ENCODE measurements at places on chromosomes 5 and 9. TPM values are rescaled to one million over a fixed set of nuclear protein-coding genes. Genes with fewer than 3 reads are reported as not detected.

DNA sequence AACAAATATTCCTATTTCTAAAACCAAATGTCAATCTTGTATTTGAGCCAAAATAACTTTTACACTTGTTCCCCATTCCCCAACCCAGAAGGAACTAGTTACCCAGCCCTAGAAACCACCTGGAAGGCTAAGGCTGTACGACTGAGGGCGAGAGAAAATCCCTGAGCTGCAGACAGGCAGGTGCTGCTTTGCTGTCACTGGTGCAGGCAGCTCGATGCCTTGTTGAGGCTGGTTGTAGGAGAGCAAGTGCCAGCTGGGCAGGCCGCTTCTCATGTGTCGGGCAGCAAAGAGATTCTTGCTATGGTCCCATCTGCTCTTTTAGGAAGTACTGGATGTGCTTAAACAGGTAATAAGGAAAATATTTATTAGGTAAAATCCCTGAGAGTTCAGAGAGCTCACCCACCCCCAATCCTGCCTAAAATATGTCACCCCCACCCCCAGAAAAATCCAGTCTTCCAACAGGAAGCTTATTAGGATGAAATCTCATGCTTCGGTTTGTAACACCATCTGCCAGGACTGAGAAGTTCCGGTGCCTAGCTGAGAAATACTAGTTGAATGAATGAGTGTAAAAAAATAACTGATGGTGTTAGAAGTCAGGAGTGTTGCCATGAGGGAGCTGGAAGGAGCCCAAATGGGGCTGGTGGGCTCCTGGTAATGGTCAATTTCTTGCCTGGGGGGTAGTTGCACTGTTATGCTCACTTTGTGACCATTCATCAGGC is 91.1 kb upstream of the DMRT1 start:
- no peaks in the 10 kb centered on the region for H3K27me3 ChIP-seq
- DNase-seq = no peak
- H3K36me3 ChIP-seq = peaks cover 9% of the 10 kb centered on the region
- H3K27ac ChIP-seq = no peak overlapping the region
- H3K4me1 ChIP-seq = peaks cover 19% of the 10 kb centered on the region

DNA sequence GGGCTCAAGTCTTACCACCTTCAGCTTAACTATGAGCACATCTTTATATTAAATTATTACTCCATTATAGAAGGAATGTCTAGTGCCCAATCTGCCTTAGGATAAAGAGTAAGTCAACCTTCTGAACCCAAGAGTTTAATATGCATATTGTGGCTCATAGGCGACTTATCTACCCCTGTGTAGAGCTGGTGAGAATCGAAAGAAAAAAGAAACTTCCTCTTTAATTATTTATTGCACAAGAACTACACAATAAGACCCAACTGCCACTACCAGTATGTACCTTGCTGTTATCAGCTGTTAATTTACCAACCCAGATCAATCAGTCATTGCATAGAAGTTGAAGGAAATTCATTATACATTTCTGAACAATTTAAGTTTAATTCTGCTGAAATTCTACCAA is 329.1 kb upstream of the SLC24A2 start:
- H3K36me3 ChIP-seq = peaks cover 20% of the 10 kb centered on the region
- peaks cover 1% of the 10 kb centered on the region for H3K4me1 ChIP-seq
- DNase-seq = no peak
- no peak overlapping the region for H3K4me3 ChIP-seq
- H3K27me3 ChIP-seq = peaks cover 31% of the 10 kb centered on the region
- H3K27ac ChIP-seq = no peak overlapping the region

DNA sequence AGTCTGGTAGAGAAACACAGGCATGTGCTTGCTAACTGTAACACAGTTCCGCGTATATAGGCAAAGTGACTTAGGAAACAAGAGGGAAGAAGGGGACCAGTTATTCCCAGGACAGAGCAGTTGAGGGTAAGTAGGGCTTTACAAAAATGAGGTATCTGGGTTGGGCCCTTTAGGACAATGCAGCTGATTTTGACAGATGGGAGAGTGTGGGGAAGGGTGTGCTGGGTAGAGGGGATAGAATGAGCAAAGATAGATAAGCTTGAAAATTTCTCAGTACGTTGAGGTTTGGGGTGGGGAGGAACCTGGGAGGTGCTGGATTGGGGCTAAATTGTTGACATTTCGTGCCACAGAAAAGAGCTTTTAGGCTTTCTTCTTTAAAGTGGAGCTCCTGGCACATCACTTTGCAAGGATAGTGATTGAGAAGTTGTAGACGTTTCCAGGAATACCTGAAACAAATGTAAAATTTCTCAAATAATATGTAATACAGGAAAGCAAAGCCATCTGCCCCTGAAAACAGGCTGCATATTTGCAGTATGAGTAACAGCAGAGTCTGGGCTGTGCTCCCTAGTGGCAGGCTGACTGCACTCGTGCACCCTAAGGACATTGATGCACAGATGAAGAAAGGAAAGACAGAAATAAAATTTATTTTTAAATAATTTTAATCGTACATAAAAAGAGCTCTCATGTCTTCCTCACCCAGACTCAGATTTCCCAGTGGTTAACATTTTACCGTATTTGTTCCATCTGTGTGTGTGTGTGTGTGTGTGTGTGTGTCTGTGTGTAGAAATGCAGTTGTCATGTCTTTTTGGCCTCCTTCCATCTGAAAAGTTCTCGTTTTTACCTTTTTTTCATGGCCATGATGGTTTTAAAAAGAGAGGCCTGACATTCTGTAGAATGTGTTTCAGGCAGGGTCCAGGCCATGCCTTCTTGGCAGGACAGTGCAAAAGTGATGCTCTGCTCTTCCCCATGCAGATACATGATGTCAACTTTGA is 144.9 kb upstream of the DMRT1 start:
- H3K4me1 ChIP-seq = peaks cover 42% of the 10 kb centered on the region
- H3K27ac ChIP-seq = no peak overlapping the region
- H3K36me3 ChIP-seq = no peaks in the 10 kb centered on the region
- no peaks in the 10 kb centered on the region for H3K27me3 ChIP-seq
- no peak overlapping the region for H3K4me3 ChIP-seq

DNA sequence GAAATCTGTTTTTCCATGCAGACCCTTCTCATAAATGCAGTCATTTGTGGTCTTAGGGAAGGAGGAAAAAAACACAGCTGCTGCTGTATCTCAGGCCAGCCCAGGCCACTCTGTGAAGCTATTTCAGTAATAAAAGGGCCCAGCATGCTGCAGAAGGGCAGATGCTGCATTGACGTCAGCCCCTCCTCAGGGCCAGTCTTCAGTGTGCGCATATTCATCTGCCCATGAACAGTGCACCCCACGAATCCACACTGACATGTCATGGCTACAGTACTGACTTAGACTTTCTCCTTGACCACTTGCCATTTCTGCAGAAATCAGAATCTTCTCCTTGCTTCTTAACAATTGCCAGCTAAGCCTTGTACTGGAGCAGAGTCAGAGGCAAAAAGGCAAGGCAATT is 304.7 kb downstream of the GABRG2 start:
- H3K27ac ChIP-seq = no peak overlapping the region
- H3K27me3 ChIP-seq = peaks cover 5% of the 10 kb centered on the region
- H3K4me1 ChIP-seq = peaks cover 23% of the 10 kb centered on the region
- DNase-seq = peak; percentile 19
- peaks cover 33% of the 10 kb centered on the region for H3K36me3 ChIP-seq
- no peak overlapping the region for H3K4me3 ChIP-seq

DNA sequence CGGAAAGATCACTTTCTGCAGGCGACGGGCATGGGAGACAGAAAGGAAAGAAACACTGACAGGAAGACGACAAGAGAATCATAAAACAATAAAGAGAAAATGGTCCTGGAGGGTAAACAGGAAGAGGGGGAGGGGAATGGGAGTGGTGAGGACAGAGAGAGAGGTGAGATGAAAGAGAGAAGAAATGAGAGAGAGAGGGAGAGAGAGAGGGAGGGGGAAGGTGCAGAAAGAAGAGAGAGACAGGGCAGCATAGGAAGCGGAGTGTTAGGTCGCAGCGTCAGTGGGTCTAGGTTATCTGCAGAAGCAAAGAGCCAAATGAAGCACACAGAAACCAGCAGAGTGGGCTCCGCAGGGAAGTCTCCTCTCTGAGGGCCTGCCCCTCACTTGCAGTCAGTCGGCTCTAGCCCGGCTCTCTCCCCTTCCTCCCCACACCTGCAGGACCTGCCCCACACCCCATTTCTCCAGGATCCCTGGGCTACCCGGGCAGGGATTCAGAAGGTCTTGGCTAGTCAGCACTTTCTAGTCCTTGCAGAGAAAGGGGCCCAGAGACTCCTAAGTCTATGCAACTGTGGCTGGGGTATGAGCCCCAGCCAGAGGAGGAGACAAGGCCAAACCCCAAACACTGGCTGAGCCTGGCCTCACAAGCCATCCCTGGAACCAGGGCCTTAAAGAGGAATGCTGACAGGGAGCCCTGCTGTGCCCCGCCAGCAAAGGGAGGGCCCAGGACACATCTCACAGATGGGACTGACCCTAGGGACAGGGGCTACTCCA is 29.7 kb upstream of the MEIKIN start:
- no peaks in the 10 kb centered on the region for H3K27me3 ChIP-seq
- H3K27ac ChIP-seq = no peak overlapping the region
- peaks cover 19% of the 10 kb centered on the region for H3K4me1 ChIP-seq

DNA sequence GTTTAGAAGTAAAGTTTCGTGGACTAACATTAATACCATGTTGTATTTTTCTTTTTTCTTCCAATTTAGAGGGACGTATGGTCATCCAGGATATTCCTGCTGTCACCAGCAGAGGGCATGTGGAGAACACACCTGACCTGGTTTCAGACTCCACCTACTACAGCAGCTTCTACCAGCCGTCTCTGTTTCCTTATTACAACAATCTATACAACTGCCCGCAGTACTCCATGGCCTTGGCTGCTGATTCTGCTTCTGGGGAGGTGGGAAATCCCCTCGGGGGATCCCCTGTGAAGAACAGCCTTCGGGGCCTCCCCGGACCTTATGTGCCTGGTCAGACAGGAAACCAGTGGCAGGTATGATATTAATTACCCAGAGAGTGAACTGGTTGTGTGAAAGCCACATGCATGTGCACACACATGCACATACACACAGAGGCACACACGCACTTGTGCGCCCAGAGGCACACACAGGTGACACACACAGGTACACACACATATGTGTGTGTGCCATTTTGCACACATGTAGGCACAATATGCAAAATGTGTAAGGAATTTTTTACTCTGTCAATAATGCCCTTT is 52.4 kb downstream of the DMRT1 start:
- DNase-seq = peak; percentile 64
- peaks cover 7% of the 10 kb centered on the region for H3K4me1 ChIP-seq
- no peak overlapping the region for H3K4me3 ChIP-seq
- H3K36me3 ChIP-seq = no peaks in the 10 kb centered on the region
- no peak overlapping the region for H3K27ac ChIP-seq

DNA sequence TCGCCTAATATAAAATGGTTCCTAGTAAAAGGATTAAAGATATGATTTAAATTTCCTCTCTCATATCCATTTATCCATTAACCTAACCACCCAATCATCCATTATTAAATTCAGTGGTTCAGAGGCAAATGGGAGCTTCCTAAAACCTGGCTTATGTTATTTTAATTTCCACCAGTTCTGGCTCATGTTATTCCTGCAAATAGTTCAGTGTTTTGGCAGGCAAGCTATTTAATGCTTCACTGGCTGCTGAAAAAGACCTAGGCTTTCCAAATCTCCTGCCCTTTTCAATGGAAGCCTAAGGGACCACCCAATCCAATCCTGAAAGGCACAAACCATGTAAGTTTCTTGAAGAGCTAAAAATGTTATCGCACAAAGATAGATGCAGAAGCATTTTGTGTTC is 52.3 kb downstream of the POC5 start:
- H3K27me3 ChIP-seq = no peaks in the 10 kb centered on the region
- no peak overlapping the region for H3K4me3 ChIP-seq
- H3K27ac ChIP-seq = no peak overlapping the region
- H3K4me1 ChIP-seq = peaks cover 20% of the 10 kb centered on the region
- no peaks in the 10 kb centered on the region for H3K36me3 ChIP-seq

FOXD4L5 gene
- total RNA-seq = 0.07 TPM

SVEP1 gene
- 0.39 TPM for total RNA-seq
